HAP-1 (cell line): ENCODE measurements at places on chromosomes 5 and 9.

DNA sequence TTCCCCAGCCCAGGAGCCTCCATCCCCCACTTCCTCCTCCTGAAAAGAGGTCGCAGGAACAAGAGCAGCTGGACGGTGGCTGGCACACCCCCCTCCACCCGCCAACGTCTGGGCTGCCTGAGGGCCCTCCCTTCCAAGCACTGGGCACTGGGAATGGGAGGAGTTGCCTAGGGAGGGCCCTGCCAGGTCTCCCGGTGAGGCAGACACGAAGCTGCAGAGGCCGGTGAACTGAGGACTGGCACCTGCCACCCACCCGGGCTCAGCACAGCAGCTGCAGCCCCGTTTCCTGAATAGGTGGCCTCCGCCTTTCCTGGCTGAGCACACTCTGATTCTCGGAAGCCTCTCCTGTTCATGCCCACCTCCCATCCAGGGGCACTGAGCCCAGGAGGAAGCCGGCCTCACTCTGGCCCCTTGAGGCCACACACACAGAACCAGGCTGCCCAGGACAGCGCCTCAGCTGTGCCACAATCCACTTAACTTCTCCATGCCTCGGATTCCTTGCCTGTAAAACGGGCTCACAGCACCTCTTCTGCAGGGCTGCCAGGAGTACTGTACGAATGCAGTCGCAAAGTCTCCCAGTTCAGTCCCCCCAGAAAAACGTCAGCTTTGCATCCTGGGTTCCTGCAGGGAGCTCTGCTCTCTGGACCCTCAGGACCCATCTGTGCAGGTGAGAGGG lies 1.3 kb downstream of the NPDC1 start:
- DNase-seq = no peak

- no peak for DNase-seq
Measured at GRCh38 chr5:109939116-109939682, 249.5 kb downstream of the MAN2A1 start.

DNA sequence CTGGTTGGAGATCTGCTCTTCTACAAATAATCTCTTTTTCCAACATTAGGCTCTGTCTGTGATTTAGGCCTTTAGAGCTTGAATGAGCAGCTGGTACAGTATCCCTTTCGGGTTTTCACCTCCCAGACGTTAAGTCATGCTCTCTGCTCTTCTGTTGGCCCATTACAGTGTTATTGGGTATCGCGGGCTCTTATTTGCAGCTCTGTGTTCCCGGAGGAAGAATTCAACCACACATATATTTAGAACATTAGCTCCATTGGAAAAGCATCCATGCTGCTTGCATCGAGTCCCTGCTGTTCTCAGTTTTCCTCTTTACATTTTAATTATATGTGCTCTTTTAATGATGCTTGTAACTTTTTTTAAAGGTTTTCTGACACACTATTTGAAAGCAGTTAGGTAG lies 278.0 kb upstream of the ADCY2 start:
- no peak for DNase-seq

DNA sequence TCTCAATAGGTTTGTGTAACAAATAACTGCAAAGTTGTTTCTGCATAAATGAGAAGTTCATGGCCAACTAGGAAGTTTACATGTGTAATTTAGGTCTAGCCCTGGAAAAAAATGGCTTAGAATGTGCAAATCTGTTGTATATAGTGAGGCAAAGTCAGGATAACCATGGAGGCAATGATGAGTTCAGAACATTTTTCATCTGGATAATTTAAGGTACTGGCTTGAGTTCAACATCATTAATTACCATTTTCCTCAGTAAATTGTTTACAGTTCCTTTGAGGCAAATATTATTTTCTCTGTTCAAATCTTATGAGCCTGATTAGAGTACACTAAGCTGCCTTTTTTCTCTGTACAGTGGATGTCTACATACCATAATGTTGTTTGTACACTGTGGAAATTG lies 1259.0 kb upstream of the NUDT12 start:
- no peak for DNase-seq

- no peak for DNase-seq
Measured at GRCh38 chr5:152437866-152438265, 32.8 kb upstream of the NMUR2 start.

GRCh38 chr5:176388003-176388443 lies 375 bp downstream of the NOP16 start:
- peak; percentile 34 for DNase-seq
